ENCODE measurements at places on chromosomes 12 and 14.

- no peak for DNase-seq
These were observed 89.2 kb upstream of the PCED1B start for GRCh38 chr12:46990211-46990610.

- DNase-seq = no peak
These were observed 13.3 kb downstream of the SLCO1B1 start for GRCh38 chr12:21144309-21144708.

GRCh38 chr14:68390741-68391140, 402.1 kb downstream of the ZFP36L1 start:
- DNase-seq = no peak

GRCh38 chr12:31999692-32000091, 40.5 kb downstream of the RESF1 start:
- no peak for DNase-seq

- no peak for DNase-seq
These were observed 9.7 kb upstream of the PIGH start for GRCh38 chr14:67609642-67610310.

DNA sequence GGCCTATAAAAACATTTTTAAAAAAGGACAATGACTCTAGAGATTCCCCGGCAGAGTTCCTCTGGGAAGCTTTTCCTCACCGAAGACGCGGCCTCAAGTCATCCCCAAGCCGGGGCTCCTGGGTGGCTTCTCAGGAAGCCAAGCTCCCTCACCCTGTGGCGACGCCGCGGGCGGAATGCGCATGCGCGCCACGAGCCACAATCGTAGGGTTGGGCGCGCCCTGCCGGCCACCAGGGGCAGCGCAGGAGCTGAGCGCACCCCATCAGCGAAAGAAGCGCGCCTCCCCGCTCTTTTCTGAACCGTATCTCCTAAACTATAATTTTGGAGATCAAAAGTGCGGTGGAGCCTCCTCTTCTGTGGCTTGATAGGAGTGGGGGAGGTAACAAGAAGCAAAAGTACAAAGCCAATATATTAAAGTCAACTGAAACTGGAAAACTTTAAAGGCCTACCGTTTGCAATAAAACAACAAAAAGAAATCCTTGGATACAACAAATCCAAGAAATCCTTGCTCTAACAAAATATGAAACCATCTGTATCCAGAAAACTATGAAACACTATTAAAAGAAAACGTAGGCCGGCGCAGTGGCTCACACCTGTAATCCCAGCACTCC, 17.4 kb upstream of the CHFR start:
- peak; percentile 84 for DNase-seq

DNA sequence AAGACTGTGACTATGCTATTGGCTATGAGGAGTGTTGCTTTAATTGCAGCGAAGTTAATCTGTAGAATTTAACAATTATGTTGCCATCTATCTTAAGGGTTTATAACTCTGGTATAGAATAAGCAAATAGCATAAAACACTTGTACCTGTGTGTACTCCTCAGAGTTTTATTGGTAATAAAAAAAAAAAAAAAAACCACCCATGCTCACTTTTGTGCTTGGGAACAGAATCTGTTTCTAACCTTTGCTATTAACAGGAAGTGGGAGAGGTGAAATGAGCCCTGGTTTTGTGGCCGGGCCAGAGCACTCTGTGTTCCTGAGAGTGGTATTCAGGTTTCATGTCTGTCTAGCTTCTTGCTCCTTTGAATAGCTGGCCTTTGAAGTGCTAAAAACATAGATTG, 53.1 kb downstream of the PDE3A start:
- DNase-seq = no peak

DNA sequence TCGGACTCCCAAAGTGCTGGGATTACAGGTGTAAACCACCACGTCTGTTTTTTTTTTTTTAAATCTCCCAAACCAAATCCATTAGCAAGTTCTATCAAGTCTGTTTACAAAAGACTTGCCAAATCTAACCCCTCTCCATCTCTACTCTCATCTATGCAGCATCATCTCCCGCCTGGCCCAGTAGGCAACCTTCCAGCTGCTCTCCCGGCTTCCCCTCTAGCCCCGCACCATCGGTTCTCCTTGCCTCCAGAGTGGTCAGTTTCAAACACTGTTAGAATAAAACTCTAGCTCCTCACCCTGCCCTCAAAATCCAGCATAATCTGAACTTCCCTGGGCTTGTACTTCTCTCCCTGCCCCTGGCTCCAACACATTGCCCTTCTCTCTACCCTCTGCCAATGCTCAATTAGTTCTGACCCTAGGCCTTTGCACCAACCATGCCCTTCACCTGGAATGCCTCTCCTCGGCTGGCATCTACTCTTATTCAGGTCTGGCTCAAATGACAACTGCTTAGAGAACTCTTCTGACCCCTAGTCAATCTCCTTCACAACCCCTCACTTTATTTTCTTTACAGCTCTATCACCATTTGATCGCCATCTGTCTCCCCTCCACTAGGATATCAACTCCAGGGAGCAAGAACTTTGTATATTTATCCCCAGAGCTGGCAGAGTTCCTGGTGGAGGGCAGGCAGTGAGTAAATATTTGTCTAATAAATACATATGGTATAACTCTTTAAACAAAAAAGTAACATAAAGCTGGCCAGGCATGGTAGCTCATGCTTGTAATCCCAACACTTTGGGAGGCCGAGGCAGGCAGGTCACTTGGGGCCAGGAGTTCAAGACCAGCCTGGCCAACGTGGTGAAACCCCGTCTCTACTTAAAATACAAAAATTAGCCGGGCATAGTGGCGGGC, 4.9 kb downstream of the WSB2 start:
- DNase-seq = no peak

- DNase-seq = no peak
These were observed 13.5 kb downstream of the ATP2B1 start for GRCh38 chr12:89695100-89695499.

DNA sequence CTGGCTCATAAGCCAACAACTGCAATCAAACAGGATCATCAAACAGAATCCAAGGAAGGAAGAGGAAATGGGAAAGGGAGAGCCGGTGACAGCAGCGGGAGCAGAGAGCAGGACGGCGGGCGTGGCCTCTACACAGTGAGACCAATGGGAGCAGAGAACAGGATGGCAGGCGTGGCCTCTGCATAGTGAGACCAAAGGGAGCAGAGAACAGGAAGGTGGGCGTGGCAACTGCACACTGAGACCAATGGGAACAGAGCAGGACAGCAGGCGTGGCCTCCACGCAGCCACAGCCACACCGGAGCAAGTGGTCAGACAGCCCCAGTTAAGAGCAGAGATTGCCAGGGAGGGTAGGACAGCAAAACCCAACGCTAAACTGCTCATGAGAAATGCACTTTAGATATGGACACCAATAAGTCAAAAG, 16.4 kb downstream of the LRCOL1 start:
- peak; percentile 86 for DNase-seq

GRCh38 chr14:32047791-32048190, 29.3 kb upstream of the ARHGAP5 start:
- no peak for DNase-seq

- no peak for DNase-seq
These were observed 365.3 kb downstream of the ZFP36L1 start for GRCh38 chr14:68427550-68427890.

GRCh38 chr12:87779016-87779415, 250.2 kb downstream of the C12orf50 start:
- no peak for DNase-seq

DNA sequence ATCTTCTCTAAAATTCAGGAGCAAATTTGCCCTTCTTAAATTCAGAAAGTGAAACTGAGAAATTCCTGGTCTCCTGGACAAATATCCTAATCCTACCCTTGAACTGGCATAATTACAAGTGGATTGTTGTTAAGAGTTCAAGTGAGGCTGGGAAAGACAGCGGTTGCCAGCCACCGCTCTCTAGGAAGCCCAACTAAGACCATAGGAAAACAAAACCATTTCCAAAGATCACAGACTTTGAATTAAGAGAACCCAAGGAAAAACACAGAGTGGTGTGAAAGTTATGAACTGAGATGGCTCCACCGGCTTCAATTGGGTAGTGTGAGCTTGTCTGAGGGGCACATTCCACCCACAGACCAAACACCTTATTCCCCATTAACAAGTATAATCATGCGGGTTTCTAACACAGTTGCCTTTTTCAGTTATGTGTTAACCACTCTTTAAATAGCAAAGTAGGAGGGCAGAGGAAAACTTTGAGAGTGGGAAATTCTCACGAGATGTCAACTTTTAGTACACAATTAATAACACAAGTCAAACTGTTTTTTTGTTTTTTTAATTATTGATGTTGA, 1628.8 kb upstream of the SEL1L start:
- DNase-seq = no peak

DNA sequence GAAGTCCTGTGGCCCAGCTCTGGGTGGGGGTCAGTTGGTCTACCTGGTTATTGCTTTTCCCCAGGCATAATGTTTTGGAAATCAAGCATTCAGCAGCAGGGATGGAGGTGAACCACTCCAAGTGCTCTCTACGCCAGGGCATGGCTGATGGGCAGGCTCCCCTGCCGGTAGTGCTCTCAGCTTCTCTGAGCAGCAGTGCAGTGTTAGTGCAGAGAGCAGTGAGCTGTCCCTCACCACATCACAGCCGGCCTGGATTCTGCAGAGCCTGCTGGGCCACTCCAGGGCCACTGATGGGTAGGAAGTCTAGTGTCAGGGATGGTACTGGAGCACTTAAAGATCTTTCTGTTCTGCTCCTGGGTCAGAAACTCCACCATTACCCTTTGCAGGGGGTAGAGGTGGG, 151.1 kb downstream of the CALM1 start:
- DNase-seq = no peak

DNA sequence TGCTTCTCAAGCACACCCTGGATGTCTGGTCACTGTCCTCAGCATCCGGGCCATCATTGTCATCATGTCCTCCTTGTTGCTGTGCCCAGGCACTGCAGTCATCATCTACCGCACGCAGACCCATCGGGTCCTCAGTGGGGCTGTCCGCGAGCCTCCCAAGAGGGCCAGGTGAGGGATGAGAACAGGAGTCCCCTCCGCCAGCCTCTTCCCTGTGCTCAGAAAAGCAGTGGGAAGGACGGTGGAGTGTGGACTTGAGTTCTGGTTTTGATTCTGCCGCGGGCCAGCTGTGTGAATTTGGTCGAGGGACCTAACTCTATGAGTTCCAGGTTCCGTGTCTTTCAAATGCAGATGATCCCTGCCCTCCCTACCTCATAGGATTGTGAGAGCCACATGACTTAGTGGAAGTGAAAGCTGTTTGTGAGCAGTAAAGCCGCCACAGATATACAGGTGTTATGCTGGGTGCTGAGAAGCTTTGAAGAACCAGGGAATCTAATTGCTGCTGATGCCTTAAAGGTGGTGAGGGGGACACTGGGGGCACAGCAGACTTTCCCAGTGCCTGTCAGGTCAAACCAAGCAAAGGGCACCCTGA, 122.9 kb upstream of the RAP1B start:
- no peak for DNase-seq

GRCh38 chr14:100641274-100641860, 54.1 kb upstream of the BEGAIN start:
- no peak for DNase-seq

GRCh38 chr14:37596790-37597472, 1.5 kb downstream of the TTC6 start:
- DNase-seq = no peak

DNA sequence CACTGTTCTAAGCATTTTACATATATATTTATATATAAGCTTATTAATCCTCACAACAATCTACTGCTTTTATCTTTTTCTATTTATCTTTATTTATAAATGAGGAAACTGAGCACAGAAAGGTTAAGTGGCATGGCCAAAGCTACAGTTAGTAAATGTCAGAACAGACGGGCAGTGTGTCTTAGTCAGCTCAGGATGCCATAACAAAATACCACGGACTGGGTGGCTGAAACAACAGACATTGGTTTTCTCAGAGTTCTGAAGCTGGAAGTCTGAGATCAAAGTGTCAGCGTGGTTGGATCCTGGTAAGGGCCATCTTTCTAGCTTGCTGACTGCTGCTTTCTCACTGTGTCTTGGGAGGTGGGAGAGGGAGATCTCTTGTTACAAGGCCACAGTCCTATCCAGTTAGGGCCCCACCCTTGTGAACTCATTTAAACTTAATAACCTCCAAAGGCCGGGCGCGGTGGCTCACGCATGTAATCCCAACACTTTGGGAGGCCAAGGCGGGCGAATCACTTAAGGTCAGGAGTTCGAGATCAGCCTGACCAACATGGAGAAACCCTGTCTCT, 19.8 kb downstream of the RPGRIP1 start:
- DNase-seq = no peak

DNA sequence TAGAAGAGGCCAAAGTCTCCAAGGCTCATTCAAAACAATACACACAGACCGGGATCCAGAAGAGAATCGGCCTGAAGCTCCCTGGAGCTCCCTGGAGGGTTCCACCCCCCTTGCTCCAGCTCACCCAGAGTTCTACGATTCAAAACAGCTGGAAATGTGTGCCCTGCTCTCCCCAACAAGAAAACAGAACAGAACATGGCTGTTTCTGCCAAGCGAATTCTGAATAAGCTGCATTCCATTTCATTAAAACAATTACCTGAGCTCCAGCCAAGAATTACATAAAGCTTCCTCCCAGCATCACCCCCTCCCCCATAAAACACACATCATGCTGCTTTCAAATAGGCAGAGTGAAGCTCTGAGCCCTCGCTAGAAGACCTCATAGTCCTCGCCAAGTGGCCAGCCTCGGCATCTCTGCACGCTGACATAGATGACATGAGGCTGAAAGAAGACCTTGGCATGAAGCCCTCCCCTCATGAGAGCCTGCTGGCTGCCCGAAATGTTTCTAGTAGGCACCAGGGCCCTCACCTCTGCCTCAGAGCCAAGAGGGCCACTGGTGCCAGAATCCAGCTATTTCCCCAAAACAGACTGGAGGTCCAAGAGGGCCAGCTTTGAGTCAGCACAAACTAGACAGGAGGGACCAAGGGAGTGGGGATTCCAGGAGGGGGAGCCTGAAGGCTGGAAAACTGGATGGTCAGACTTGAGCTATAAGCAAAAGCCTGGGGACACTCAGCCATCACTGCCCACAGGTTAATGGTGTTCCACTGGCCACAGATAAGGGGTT, 8.3 kb downstream of the PXN start:
- DNase-seq = peak; percentile 69

DNA sequence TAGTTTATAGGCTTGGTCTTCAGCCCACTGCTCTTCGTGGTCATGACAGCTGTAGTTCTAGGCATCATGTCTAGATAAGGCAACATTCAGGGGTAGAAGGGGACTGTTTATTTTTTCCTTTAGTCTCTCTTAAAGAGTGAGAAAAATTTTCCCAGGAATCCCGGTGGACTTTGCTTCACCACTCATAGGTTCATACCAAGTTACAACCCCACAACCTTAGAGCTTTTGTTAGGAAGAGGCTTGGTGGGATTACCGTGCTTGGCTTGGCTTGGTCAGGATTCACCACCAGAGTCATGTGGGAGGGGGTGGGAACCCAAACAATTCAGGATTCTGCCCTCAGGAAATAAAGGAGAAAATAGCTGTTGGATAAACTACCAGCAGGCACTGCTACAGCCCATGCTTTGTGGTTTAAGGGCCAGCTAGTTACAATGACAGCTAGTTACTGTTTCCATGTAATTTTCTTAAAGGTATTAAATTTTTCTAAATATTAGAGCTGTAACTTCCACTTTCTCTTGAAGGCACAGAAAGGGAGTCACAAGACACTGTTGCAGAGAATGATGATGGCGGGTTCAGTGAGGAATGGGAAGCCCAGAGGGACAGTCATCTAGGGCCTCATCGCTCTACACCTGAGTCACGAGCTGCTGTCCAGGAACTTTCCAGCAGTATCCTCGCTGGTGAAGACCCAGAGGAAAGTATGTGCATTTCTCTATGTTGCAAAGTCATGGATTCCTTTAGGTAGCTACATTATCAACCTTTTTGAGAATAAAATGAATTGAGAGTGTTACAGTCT, 25.9 kb upstream of the PAPLN start:
- no peak for DNase-seq

Data from right forelimb (tissue), 1 donor.